ENCODE measurements at places on chromosomes 3 and 15. TPM values are rescaled to one million over a fixed set of nuclear protein-coding genes. Genes with fewer than 3 reads are reported as not detected.

GRCh38 chr3:18208856-18209255 lies 216.3 kb downstream of the SATB1 start:
- DNase-seq = no peak

DNA sequence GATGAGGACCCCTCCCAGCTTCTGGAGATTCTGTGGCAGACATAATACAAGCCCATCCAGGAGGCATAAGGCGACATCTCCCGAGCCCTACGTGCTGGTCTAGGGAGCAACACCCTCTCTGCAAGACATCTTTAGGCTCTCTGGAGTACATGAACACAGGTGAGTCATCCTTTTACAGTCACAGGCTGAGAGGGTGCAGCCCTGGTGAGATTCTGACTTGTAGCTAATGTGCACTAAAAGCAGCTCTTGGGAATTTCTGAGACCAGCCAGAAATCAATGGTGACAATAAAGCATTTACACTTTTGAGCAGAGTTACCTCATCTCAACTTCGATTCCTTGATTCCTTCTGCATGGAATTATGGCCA lies 131.1 kb downstream of the XXYLT1 start:
- DNase-seq = no peak

DNA sequence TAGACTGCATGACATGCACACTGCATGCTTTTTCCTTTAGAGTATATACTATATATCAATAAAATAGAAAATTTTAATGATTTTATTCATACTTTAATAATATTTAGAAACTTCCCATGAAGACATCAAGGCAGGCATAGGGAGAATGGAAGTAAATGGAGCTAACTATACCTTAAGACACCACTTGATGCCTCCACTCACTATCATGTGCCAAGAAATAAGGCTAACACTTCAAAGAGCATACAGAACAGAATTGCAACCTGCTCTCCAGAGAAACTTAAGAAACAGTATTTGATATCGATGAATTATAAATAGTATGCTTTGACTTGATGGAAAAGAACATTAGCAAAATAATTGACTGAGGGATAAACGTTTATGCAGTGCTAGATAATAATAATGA lies 192.6 kb upstream of the MBNL1 start:
- no peak for DNase-seq

DNA sequence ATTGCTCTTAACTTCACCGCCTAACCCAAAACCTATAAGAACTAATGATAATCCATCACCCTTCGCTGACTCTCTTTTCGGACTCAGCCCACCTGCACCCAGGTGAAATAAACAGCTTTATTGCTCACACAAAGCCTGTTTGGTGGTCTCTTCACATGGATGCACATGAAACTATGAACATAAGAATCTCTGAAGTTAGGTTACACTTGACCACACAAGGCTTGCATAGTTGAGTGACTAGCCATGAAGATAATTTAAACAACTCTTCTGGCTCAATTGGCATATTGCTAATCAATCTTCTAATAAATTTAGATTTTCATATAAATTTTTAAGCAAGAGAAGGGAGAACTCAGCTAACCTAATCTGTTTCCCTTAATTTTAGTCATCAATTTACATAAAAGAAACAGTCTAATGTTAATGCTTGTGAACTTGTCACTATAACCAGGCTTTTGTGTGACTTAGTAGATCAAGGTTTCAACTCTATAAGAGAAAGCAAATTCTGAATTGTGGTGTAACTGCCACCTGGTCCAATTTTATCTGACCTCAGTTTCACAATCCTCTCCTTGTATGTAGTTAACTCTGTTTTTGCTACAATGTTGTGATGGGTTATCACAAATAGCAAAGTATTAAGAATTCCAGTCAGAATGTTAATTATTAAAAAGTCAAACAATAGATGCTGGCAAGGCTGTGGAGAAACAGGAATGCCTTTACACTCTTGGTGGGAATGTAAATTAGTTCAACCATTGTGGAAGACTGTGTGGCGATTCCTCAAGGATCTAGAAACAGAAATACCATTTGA lies 82.0 kb downstream of the HHLA2 start:
- DNase-seq = no peak

DNA sequence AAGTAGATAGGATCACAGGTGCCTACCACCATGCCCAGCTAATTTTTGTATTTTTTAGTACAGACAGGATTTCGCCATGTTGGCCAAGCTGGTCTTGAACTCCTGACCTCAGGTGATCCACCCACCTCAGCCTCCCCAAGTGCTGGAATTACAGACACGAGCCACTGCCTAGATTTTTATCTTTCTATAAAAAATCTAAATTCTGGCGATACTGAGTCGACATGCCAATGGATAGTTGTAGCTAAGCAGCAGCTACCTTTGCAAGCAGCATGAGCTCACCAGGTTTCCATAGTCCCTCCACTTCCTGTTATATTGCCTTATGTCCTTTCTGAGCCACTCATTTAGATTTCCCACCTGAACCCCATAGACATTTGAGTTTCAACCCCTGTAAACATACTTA lies 13.1 kb upstream of the FMN1 start:
- no peak for DNase-seq

DNA sequence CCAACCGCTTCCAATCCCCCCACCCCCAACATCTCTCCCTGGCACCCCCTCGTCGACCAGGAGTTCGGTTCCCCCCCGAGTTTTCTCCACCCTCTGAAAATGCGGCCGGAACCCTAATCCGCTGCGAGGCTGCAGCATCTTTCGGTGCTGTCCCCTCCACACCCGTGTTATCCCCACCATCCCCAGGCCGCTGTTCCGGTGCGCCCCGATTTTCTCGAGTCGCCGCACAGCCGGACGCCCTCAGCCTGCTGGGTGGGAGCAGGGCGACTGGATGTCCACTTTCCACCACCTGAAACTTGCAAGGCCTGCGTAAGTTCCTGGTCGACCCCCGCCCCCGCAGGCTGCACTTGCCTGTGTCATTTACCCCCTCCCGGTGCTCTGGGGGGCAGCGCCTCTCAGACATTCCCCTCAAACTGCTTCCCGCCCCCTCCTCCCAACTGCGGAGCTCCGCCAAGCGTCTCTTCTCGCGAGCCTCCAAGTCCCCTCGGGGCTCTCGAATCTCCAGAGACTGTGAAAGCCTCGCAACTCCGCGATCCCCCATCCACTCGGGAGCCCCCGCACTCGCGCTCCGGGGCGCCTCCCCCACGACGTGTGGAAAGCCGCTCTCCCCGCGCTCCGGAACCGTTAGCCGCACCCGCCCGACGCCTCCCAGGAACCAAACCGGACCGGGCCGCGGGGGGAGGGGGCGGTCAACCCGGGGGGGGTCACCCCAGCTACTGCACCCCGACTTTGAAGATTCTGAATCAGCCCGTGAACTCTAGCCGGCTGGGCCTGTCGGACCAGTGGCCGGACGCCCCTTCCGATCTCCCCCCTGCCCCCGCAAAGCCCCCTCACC lies 566 bp downstream of the ETV5 start:
- DNase-seq = no peak

GRCh38 chr3:5274091-5274490 lies 86.6 kb downstream of the EDEM1 start:
- no peak for DNase-seq

GRCh38 chr3:171569571-171570132 lies 109.4 kb upstream of the TNIK start:
- DNase-seq = no peak

DNA sequence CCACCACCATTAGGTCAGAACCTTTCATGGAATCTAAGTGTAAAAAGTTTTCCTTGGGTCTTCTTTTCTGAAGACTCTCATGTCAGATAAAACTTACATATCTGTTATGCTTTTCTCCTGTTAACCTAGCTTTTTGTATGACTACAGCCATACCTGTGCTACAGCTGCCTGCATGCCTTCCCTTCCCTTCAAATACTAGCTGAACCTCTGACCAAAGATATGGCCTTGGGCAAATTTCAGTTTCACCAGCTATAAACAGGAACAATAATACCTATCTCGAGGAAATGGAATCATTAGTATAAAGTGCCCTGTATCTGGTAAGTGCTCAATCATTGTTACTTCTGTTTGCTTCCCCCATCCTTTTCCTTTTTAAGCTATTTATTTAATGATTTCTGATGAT lies 25.0 kb downstream of the GLB1 start:
- DNase-seq = no peak

The MAPKAPK3 gene
- total RNA-seq = 20.9 TPM

The TF gene
- total RNA-seq = 3.8 TPM

The RARRES1 gene
- total RNA-seq = 0.99 TPM

The THRB gene
- total RNA-seq = 3.1 TPM

All from chondrocyte (in vitro differentiated cells).